Breast epithelium (tissue), 4 donors: ENCODE measurements at places on chromosomes 12 and 14. TPM values are rescaled to one million over a fixed set of nuclear protein-coding genes. Genes with fewer than 3 reads are reported as not detected.

The CLEC4D gene
- 0.48 TPM for total RNA-seq

The ZDHHC22 gene
- not detected for total RNA-seq

The KRT77 gene
- not detected for total RNA-seq

The GMPR2 gene
- 59.3 TPM for total RNA-seq

The PLEK2 gene
- total RNA-seq: not detected

The C12orf60 gene
- total RNA-seq: 1.4 TPM

GRCh38 chr12:113221997-113222729 lies 899 bp downstream of the TPCN1 start:
- peak overlapping the region; percentile 86 for H3K4me3 ChIP-seq
- no peaks in the 10 kb centered on the region for H3K27me3 ChIP-seq
- peaks cover 15% of the 10 kb centered on the region for H3K4me1 ChIP-seq
- H3K27ac ChIP-seq: peak overlapping the region; percentile 96
- H3K36me3 ChIP-seq: no peaks in the 10 kb centered on the region

GRCh38 chr12:110249716-110250225 lies 31.3 kb upstream of the ATP2A2 start:
- peaks cover 13% of the 10 kb centered on the region for H3K4me1 ChIP-seq
- no peaks in the 10 kb centered on the region for H3K27me3 ChIP-seq
- peak overlapping the region; percentile 92 for H3K27ac ChIP-seq
- H3K4me3 ChIP-seq: no peak overlapping the region

DNA sequence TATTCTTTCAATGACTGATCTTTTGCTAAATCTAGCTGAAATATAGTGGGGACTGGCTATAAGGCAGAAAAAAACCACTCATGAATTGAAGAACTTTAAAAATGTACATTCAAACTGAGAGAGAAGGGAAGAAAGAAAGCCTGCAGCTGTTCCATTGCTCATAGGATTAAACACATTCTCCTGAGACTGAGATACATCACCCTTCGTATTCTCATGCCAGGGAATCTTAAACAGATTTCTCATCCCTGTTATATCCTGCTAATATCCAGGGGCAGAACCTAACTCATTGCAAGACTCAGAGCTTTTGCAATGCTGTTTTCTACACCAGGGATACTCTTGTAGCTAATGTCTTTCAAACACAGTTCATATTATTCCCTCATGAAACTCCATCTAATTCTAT lies 67.2 kb upstream of the ACSS3 start:
- no peak overlapping the region for H3K4me3 ChIP-seq
- H3K27ac ChIP-seq: no peak overlapping the region
- H3K27me3 ChIP-seq: no peaks in the 10 kb centered on the region

DNA sequence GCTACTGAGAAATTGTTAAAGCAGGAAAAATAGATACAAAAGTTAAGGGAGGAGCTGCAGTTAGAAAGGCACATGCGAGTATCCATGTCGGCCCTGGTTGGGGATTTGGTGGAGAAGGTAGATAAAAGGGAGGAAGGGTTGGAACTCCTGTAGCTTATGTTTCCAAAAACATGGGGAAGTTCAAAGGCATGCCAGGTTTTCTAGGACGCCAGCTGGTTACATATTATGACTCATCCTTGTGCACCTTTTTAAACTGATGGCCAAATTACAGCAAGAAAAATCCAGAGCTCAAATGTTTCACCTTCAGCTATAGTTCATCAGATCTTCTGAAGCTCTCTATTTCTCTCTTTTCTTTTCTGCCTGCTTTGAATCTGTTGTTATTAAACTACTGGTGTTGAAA lies 13.2 kb upstream of the MAP4K5 start:
- peak overlapping the region; percentile 74 for H3K27ac ChIP-seq
- no peak for DNase-seq
- H3K27me3 ChIP-seq: no peaks in the 10 kb centered on the region
- H3K4me3 ChIP-seq: no peak overlapping the region
- peaks cover 3% of the 10 kb centered on the region for H3K4me1 ChIP-seq

DNA sequence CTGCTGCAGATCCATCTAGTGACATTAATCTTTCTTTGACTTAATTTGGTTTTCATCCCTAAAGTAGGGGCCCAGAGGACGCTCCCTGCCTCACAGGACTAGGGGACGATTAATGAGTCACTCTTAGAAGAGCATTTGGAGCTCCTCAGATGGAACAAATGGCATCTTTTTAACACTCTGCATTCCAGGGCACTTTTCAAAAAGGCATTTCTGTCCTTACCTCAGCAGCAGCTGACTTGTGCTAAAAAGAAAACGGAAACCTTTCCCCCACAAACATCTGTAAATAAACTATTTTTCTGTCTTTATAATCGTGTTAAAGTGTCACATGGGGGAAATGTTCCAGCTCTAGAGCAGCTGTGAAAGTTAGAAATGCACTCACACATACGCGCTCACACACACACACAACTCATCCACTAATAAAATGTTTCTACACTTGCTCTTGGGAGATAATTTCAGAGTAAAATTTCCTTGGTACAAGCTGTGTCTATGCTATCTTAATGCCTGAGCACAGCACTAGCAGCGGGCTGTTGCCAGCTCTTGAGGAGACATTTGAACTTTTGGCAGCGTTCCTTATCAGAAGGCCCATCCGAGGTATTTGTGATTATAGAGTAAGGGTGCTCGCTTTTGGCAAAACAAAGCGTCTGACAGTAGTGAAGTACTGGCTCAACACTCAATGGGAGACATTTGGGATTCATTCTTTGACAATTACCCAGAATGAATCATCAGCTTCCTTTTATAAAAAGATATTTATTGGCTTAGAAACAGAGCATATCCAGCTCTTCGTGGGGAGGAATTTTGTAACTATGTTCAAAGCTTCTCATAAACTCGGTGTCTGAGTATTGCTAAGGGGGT lies 141.3 kb downstream of the PLXNC1 start:
- no peaks in the 10 kb centered on the region for H3K27me3 ChIP-seq
- H3K27ac ChIP-seq: peak overlapping the region; percentile 71
- H3K4me1 ChIP-seq: no peaks in the 10 kb centered on the region
- no peak overlapping the region for H3K4me3 ChIP-seq

- H3K4me3 ChIP-seq: no peak overlapping the region
- H3K27me3 ChIP-seq: no peaks in the 10 kb centered on the region
- H3K27ac ChIP-seq: no peak overlapping the region
- H3K36me3 ChIP-seq: no peaks in the 10 kb centered on the region
- DNase-seq: no peak
- no peaks in the 10 kb centered on the region for H3K4me1 ChIP-seq
These were observed 106.4 kb downstream of the EFCAB11 start for GRCh38 chr14:89848165-89848564.

GRCh38 chr12:92340003-92340402 lies 194.4 kb upstream of the BTG1 start:
- H3K4me1 ChIP-seq: no peaks in the 10 kb centered on the region
- no peak overlapping the region for H3K27ac ChIP-seq
- no peaks in the 10 kb centered on the region for H3K27me3 ChIP-seq
- H3K36me3 ChIP-seq: no peaks in the 10 kb centered on the region
- DNase-seq: no peak

DNA sequence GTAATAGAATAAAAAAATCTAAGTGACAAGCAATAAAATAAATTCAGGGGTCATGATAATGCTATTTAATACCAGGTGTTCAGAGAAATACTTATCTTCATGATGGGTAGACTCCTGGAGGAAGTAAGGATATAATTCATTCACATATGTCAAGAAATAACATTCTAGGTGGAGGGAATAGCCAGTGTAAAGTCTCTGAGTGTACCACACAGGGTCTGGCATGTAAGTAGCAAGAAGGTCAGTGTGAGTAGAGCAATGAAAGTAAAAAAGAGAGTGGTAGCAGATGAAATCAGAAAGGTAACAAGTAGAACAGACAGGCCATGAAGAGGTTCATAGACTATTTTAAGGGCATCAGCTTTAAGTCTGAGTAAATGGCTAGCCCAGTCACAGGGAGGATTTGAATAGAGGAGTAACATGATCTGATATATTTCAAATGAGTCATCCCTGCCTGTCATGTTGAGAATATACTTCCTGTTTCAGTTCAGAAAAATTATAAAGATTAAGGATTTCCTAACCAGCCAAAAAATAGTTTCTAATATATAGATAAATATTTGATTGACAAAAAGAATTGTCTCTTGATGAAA lies 519.9 kb downstream of the C12orf50 start:
- H3K27ac ChIP-seq: no peak overlapping the region
- no peaks in the 10 kb centered on the region for H3K27me3 ChIP-seq
- no peaks in the 10 kb centered on the region for H3K4me1 ChIP-seq
- H3K36me3 ChIP-seq: no peaks in the 10 kb centered on the region
- DNase-seq: no peak

DNA sequence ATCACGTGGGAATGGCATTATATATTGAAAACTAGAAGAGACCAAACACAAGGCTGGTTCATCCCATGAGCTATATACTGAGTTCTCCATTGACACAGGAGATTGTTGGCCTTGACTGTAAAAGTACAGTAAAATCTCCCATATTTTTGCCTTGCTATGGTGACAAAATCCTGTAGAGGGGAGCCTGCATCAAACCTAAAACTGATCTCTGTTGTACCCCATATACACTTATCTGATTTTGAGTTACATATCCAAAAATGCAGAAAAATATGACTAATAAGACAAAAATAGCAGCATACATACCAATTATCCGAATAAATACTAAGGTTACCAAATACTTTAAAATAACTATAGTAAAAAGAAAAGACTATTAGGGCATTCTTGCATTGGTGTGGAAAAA lies 60.4 kb downstream of the TMTC3 start:
- H3K27me3 ChIP-seq: no peaks in the 10 kb centered on the region
- H3K4me1 ChIP-seq: no peaks in the 10 kb centered on the region
- no peak overlapping the region for H3K4me3 ChIP-seq
- no peaks in the 10 kb centered on the region for H3K36me3 ChIP-seq

DNA sequence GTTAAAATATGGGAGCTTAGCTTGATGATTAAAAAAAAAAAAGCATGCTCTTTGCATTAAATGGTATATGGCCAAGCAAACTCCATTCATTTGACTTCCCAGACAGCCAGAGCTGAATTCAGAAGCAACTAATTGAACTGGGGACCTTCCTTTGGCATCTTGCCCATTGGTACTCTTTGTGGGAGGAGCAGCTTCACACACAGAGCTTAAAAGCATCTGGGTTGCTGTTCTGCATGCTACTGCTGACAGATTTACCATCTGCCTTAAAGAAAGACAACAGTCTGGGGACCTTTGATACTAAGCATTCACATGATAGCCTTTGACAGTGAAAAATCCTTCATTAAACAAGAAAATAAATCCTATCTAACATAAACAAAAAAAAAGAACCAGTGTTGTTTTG lies 977.9 kb downstream of the TMTC2 start:
- DNase-seq: no peak
- no peaks in the 10 kb centered on the region for H3K4me1 ChIP-seq
- H3K27ac ChIP-seq: no peak overlapping the region
- H3K27me3 ChIP-seq: no peaks in the 10 kb centered on the region
- no peaks in the 10 kb centered on the region for H3K36me3 ChIP-seq

DNA sequence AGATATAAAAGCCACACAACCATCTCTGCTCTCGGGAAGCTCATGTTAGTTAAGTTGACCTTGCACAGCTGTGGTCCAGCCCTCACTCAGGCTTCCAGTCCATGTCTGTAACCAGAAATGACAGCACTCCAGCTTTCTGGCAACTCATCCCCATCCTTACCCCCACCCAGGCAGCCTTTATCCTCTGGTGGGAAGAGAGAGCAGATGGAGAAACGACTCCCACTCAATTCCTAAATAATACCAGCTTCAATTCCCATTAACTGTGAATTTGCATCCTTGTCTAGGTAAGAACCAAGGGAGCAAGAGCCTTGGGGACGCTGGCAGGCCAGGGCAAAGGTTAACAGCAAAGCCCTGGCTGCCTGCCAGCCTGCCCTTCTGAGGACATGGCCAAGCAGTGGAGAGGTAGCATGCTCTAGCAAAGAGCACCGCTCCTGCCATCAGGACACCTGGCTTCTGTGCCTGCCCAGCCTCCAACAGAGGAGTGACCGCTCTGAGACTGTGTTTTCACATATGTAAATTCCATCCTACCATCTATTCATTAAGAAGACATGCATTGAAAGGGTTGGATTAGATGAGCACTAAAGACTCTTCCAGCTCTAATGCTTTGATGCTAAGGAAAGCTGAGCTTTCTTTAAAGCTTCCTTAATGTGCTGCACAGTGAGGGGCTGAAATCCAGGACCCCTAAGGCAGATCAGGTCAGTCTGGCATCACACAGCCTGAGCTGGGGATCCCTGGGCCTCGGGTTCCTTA lies 236.1 kb downstream of the GRIN2B start:
- no peak overlapping the region for H3K27ac ChIP-seq
- no peaks in the 10 kb centered on the region for H3K36me3 ChIP-seq
- no peaks in the 10 kb centered on the region for H3K4me1 ChIP-seq
- H3K4me3 ChIP-seq: no peak overlapping the region
- no peak for DNase-seq

GRCh38 chr12:58592475-58593207 lies 327.7 kb downstream of the LRIG3 start:
- no peaks in the 10 kb centered on the region for H3K27me3 ChIP-seq
- H3K27ac ChIP-seq: no peak overlapping the region
- no peaks in the 10 kb centered on the region for H3K36me3 ChIP-seq
- H3K4me3 ChIP-seq: no peak overlapping the region

- peak overlapping the region; percentile 68 for H3K27ac ChIP-seq
- peaks cover 5% of the 10 kb centered on the region for H3K27me3 ChIP-seq
- H3K36me3 ChIP-seq: no peaks in the 10 kb centered on the region
- no peak overlapping the region for H3K4me3 ChIP-seq
These were observed 20.9 kb upstream of the KIF26A start for GRCh38 chr14:104117341-104118005.

DNA sequence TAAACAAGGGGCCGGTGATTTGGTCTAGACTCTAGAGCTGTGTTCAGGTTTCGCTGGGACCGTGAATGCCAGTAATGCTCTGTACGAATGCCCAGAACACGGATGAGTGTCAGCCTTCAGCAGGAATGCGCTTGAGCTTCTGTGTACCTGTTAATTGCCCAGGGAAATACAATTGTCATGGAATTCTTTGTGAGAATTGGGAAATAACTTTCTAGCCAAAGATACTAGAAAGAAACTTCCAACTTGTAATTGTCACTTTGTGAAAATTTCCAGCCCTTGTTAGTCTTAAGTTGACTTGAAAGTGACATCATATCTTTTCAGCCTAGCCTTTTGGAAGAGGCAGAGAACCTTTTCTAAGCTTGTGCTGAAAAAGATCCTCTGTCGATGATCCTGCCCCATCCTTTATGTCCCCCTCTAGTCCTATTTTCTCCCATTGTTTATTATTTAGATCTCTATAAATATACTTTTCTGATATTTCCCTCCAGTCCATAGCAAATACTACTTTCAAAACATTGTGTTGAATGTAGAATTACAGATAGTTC lies 2.7 kb downstream of the CHST11 start:
- peak overlapping the region; percentile 86 for H3K4me3 ChIP-seq
- H3K27me3 ChIP-seq: no peaks in the 10 kb centered on the region
- no peak for DNase-seq
- H3K4me1 ChIP-seq: no peaks in the 10 kb centered on the region
- peak overlapping the region; percentile 73 for H3K27ac ChIP-seq

- no peaks in the 10 kb centered on the region for H3K36me3 ChIP-seq
- H3K27me3 ChIP-seq: no peaks in the 10 kb centered on the region
- H3K27ac ChIP-seq: no peak overlapping the region
- DNase-seq: no peak
- H3K4me1 ChIP-seq: no peaks in the 10 kb centered on the region
These were observed 10.9 kb upstream of the TRPV4 start for GRCh38 chr12:109844091-109844490.
